ENCODE measurements at places on chromosomes 7 and 10.

DNA sequence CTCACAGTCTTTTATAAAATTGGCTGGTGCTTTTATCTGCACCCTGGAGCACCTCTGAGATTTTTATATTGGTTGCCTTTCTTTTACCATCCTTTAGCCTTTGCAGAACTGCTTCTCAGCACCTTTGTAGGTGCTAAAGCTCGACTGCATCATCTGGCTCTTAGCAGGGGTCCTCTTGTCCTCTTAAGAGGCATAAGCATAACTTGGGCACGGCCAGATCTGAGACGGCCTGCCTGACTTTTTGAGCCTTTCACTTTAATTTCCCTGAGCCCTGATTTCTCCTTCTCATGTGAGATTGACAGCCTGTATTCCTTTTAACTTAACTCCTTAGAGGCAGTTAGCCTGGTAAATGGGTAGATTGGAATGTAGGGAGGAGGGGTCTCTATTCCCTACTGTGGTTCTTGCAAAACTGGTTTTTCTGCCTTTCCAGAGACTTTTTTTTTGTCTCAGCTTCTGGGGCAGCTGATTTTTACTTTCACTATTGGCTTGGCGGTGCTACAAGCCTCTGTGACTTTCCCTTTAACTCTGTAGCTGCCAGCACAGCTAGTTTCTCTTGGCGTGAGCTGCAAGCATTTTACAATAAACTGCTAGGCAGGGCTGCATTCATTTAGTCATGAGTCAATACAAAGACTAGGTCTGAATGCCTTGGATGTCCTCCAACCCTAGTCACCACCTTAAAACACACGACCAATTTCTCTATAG lies 24.0 kb downstream of the ZPBP start:
- DNase-seq = peak; percentile 76

DNA sequence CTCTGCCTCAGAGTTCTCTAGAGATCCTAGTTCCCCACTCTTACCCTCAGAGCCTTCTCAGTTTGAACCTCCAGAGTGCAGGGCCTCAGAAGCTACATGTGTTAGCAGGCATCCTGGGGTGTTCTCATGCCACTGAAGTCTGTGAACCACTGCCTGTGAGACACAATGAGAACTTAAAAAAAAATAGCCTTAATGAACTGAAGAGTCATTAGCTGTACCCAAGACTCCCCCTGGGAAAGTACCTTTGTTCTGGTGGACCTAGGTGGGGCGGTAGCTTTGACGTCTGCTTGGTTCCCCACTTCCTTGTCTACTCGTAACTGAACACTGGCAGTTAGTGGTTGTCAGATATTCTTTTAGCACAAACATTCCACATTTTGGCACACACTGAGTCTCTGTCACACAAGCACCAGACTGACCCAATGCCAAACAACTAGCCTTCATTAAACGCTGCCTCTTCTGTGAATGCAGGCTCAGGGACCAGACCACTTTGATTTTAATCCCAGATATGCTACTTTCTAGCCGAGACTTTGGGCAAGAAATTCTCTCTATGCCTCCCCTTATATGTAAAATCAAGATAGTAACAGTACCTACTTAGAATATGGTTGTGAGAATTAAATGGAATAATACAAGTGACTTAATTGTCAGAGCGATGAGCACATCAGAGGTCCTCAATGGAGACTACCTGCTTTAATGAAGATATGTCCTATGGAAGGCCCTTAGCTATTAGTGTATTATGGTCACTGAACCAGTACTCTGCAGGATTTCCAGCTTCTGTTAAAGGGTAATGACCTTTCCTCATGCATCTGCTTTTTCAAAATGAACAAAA lies 75.3 kb upstream of the CC2D2B start:
- no peak for DNase-seq

GRCh38 chr10:52420656-52421055 lies 106.6 kb downstream of the DKK1 start:
- DNase-seq = peak; percentile 90

GRCh38 chr10:68153473-68154210 lies 44.4 kb downstream of the MYPN start:
- peak; percentile 71 for DNase-seq

DNA sequence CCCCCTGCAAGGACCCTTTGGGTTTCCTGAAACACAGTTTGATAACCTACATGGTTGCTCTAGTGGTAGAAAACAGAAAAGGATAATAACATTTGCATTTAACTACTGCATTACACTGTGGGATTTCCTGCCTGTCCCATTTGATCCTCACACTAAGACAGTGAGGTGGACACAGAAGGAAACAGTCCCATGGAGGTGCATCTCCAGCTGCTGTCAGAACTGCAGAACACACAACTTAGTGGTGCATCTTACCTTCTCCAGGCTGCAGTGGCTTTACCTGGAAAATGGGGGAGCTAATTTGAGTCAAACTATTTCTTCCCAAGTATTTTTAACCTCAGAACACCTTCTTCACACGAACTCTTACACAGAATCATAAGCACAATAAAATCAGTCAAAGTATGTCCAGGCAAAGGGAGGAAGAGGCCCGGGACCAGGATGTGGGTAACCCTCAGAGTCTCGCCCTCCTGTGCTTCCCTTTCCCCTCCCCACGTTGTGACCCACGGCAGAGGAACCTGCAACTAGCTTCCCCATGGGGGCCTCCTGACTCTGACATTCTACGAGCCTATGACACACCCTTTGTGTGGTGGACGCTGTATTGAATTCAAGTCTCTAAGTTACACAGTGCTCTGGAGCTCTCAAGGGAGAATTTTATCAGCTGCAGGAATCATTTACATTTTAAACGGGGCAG lies 33.7 kb downstream of the SCRN1 start:
- DNase-seq = peak; percentile 10

DNA sequence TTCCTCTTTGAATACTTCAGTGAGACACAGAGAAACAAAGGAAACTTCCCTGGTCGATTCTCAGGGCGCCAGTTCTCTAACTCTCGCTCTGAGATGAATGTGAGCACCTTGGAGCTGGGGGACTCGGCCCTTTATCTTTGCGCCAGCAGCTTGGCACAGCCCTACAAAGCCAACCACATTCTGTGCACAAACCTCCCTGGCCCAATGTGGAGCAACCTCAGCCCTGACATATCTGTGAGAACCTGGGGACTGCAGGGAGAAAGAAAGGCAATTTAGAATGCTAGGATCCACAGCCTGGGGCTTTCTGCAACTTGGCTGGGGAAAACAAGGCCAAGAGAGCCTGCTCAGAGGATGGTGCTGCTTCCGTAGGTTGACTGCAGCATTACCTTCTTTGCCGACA lies 63.5 kb upstream of the PRSS58 start:
- no peak for DNase-seq

DNA sequence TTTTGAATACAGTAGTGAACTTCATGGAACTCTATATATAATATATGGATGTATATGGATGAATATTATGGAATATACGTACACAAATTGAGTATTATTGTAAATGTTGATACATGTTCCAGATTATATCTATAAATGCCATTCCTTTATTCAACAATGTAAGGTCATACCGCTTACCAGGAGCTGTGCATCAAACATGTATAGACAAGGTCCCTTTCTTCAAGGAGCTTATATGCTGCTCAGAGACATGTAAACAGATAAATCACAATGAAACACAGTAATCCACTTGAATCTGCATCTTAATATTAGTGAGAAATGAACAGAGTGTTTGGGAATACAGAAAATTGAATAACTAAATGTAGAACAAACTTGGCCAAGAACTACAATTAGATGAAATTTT lies 898 bp upstream of the SEM1 start:
- DNase-seq = peak; percentile 66

DNA sequence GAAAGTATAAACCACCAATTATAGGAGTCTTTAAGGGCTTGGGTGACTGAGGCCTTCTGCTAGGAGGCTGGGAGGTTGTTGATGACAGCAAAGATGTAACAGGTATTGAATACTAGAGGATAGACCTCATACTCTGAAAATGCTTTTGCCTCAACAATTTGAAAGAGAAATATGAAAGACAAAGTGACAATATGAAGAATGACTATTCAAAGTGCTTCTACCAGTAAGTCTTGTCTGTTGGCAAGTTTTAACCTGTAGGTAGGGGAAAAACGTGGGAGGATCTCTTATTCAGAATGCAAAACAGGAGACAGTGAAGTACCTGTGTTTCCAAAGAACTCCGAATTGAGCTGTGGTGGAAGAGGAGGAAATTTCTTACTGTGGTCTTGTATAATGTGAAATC lies 38.2 kb downstream of the GBF1 start:
- no peak for DNase-seq

GRCh38 chr10:76451911-76452310 lies 1020.5 kb downstream of the LRMDA start:
- peak; percentile 2 for DNase-seq

- no peak for DNase-seq
Observed at GRCh38 chr10:88246675-88247074, 336.4 kb downstream of the RNLS start.

GRCh38 chr10:29736366-29737073 lies 101.7 kb upstream of the SVIL start:
- DNase-seq = no peak

DNA sequence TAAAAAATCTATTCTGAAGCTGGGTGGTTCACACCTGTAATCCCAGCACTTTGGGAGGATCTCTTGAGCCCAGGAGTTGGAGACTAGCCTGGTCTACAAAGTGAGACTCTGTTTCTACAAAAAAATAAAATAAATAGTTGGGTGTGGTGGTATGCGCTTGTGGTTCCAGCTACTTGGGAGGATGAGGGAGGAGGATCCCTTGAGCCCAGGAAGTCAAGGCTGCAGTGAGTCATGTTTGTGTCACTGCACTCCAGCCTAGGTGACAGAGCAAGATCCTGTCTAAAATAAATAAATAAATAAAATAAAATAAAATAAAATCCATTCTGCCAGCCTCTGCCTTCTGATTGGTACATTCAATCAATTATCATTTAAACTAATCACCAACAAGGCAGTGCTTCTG lies 17.5 kb downstream of the ZNF33A start:
- DNase-seq = no peak

- DNase-seq = peak; percentile 41
Observed at GRCh38 chr10:108303149-108303548, 1138.6 kb upstream of the SORCS1 start.

DNA sequence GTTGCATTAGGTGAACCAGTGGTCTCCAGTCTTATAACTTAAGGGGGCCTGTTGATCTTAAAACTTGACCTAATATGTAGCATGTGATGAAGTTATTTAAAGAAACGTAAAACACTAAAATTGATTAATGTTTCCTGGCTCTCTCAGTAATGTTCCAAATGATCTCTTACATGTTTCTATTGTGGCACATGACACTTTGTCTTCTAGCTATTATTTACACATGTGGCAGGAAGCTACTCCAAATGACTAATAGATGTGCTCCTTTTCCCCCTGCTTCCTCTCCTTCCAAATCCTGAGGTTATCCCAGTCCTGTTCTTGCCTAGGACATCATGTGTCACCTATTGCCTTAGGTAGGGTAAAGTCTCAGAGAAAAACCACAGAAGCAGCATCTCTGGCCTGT lies 89.4 kb downstream of the FAS start:
- no peak for DNase-seq

DNA sequence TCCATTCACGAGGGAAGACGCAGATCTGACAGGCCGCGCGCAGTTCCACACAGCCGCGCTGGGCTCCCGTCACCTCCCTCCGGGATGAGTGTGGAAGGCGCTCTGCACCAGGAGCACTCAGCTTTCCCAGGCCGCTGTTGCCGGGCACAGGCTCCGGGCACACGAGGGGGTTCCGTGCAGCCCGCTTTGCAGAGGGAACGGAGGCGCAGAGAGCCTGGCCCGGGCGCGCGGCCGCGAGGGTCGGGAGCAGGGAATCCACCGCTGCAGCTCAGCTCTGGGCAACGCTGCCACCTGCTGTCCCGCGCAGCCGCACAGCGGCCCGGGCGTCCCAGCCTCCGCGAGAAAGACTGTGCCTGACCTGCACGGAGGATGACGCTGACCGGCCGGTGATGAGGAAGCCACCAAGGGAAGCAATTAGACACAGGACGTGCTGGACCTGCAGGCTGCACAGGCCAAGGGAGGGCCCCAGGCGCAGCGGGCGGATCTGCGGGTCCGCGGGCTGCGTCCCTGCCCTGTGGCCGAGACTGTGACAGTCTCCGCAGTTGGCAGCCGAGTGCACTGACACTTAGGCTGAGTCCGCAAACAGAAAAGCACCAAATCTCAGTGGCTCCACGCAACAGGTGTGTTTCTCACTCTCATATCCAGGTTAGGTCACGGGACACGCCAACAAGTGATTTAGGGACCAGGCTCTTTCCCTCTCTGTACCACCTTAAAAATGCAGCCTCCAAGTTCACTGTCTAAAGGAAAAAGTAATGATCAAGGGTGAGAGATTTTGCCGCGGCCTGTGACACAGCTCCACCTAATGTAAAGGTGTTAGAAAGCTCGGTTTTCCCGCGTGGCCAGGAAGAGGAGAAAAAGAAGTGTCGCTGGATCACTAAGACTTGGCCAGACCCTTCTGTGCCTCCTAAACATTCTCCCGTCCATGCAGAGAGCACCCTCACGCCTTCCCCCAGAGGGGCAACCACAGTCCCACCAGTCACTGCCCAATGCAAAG lies 94.5 kb downstream of the SEC61G start:
- peak; percentile 52 for DNase-seq

DNA sequence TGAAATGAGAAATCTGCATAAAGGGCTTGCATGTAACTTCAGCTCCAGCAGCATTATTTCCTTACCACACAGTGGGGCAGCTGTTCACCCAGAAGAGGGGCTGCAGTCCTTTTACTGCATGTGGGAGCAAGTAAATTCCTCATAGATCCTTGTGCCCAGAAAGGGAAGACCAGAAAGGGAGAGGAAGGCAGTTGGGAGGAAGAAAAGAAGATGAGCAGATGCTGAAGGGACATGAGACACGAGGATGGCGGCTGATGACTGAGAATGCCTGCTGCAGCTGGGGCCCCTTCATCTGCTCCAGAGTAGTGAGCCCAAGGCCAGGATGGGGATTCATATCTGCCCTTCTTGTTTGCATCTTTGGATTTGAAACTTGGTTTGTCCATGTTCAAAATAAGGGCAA lies 80.5 kb downstream of the WIPF3 start:
- no peak for DNase-seq

DNA sequence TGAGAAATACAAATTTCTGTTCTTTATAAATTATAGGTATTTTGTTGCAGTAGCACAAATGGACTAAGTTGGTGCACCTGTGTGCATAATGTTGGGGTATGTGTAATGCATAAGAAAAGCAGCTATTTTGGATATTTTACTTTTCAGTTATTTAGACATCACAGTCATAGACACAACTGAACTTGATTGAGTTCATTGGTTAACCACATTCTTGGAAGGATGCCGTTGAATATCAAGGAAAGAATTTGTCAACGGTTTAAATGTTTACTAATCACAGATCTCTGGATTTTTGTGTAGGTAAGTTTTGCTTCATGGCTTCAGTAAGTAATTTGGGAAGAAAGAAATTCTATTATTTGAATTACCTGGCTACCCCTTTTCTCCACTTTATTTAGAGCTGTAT lies 4.1 kb downstream of the OTUD1 start:
- DNase-seq = no peak

GRCh38 chr10:109958059-109958458 lies 34.7 kb upstream of the XPNPEP1 start:
- DNase-seq = no peak

GRCh38 chr7:46133751-46134150 lies 212.7 kb upstream of the IGFBP3 start:
- DNase-seq = no peak

All from OCI-M1 (cell line).